NCI-H1694 treated with DMSO at 0.1 percent for 48 hours (cell line): ENCODE measurements at places on chromosomes 13 and 19.

DNA sequence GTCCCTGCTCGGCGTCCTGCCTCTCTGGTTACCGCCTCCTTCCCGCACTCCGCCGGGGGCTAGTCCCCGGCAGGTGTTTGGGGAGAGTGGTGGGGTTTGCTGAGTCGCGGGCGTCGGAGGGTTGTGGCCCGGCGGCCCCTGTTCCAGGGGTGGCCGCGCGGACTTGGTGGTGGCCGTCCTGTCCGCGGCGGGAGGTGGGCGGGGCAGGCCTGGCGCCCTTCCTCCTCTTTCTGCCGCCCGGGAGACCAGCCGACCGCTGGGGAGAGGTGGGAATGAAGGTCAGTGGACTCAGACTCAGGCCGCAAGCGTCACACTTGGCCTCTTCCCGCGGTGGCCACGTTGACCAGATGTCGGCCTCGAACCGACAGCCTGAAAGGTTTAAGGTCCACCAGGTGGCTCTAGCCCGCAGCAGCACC is 61.8 kb downstream of the ZNF723 start:
- no peak for DNase-seq

GRCh38 chr19:34428549-34429285 is 536 bp downstream of the UBA2 start:
- no peak for DNase-seq

DNA sequence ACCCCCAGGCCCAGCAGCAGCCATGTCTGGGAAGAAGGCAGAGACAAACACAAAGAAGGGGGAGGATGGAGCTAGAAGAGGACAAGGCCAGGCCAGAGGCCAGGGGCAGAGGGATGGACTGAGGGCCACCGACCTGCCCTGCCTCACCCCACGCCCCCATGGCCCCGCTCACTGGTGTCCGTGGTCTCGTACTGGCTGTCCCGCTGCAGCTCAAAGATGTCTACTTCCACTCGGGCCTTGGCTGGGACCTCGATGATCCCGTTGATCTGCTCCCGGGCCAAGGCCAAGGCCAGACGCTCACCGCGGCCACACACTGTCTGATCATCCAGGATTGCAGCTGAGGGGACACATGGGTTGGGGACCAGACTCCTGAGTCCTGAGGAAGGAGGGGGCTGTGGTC is 5.0 kb downstream of the GRIK5 start:
- no peak for DNase-seq

- no peak for DNase-seq
Measured at GRCh38 chr19:53553865-53554791, 16.2 kb downstream of the ZNF331 start.

DNA sequence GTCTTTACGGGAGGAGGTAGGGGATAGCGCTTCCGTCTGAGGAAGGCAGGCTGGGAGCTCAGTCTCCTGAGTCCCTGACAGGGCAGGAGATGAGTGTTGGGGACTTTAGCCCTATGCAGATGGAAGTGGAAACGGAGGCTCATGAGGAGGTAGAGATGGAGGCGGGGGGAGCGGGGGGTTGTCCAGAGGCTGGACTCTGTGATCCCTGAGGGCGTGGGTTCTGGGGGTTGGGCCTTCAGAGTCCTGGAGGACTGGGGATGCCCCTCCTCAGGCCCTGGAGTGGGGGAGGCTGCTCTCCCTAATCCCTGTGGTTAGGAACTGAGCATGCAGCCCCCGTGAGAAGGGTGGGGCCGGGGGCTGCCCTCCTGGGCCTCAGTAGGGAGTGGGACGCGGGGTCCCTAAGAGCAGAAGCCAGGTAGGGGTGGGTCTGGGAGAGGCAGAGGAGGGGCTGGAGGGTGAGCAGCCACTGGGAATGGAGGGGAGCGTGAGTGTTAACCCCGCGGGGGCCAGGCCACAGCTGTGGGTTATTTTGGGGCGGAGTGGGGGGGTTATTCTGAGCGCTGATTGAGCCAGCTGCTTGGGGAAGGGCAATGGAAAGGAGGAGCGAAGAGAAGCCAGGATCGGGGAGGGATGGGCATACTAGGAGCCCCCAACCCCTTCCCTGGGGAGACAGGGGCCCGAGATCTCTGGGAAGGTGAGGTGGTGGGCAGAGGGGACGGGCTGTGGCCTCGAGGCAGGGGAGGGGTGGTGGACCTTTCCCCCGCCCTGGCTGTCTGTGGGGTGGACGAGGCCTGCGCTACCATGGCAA is 2.8 kb downstream of the GRIN2D start:
- no peak for DNase-seq

- DNase-seq = no peak
Measured at GRCh38 chr19:6987850-6988249, 33.4 kb downstream of the MBD3L2B start.

GRCh38 chr13:113835461-113836270 is 28.2 kb downstream of the GAS6 start:
- DNase-seq = peak; percentile 90

DNA sequence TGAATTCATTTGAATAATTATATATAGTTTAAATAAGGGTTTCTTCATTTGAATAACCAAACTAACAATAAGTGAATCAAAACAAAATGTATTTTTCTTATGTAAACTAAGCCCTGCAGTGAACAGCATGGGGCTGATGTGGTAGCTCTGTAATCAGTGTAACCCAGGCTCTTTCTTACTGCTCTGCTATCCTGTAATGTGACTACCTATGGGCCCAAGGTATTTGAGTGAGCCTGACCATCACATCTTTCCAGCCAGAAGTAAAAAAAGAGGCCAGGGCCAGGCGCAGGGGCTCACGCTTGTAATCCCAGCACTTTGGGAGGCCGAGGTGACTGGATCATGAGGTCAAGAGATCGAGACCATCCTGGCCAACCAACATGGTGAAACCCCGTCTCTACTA is 494.6 kb downstream of the DCT start:
- no peak for DNase-seq

GRCh38 chr19:31804668-31805067 is 455.4 kb upstream of the TSHZ3 start:
- no peak for DNase-seq

DNA sequence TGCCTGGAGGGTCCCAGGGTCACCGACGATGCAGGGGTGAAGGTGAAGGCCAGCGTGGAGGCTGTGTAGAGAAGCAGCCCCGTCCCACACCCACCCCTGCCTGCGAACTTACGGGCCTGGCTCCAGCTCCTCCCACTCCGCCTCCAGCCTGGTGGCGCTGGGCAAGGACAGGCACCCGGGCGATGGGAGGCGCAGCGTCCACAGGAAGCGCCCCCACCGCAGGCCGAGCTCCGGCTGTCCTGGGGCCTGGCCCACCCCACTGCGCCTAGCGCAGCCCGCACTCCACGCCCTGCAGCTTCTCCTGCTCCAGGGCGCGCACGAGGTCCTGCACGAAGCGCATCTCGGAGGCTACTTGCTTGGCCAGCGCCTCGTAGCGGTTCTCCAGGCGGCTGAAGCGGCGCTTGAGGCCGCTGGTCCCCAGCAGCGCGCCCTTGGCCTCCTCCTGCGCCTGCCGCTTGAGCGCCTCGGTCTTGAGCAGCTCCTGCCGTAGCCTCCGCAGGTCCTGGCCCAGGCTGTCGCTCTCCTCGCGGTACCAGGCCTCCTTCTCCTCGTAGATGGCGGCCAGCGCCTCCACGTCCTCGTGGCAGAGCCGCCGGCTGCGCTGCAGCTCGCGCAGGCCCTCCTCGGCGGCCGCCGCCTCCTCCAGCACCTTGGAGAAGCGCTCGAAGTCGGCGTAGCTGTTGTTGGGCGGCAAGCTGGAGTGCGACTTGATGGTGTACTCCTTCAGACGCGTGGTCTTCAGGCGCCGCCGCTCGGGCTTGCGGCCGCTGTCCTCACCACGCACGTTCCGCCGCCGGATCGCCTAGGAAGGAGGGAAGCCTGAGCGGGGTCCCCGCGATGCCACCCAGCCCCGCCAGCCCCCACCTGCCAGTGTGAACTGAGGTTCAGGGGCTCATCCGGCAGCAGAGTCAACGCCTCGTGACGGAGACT is 11.8 kb downstream of the DAPK3 start:
- no peak for DNase-seq

GRCh38 chr19:19594381-19594780 is 24.1 kb downstream of the PBX4 start:
- DNase-seq = peak; percentile 94

DNA sequence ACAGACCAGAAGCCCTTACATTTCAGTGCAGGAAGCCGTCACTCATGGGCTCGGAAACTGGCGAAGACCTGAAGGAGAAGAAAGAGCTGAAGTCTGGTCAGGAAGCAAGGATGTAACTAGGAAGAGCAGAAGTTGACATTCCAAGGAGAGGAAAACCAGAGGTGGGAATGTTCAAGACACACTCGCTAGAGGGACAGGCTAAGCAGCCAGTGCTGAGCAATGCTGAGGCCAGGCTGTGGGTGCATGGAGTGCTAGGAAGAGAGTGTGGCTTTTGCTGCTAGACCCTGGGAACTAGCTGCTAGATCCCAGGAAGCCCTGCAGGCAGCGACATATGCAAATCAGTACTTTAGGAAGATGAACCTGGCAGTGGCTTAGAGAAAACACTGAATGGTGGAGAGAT is 12.1 kb upstream of the URAD start:
- no peak for DNase-seq

DNA sequence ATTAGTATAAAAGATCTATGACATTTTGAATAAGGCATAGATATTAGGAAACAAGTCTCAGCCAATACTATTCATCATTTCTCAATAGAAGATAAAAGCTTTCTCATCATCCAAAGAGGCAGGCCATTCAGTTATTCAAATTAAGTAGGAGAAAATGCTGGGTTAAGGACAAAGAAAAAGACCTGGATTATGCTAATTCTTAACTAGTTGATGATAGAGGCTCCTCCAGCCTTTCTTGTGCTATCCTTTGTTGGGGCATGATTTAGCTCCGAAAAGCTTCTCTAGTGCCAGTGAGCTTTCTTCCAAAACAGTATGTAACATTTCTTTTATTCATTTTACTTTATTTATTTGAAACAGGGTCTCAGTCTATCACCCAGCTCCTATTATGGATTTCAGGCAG is 223.0 kb downstream of the DCLK1 start:
- no peak for DNase-seq

- DNase-seq = no peak
Measured at GRCh38 chr13:47109028-47109427, 212.2 kb upstream of the HTR2A start.

GRCh38 chr19:48833977-48834376 is 2.3 kb downstream of the HSD17B14 start:
- no peak for DNase-seq

- no peak for DNase-seq
Measured at GRCh38 chr19:42528354-42529247, at the start of gene CEACAM1. TSS of gene CEACAM1 (minus strand) at chr19:42528481. CDS start at chr19:42528374, 107 bp downstream.

DNA sequence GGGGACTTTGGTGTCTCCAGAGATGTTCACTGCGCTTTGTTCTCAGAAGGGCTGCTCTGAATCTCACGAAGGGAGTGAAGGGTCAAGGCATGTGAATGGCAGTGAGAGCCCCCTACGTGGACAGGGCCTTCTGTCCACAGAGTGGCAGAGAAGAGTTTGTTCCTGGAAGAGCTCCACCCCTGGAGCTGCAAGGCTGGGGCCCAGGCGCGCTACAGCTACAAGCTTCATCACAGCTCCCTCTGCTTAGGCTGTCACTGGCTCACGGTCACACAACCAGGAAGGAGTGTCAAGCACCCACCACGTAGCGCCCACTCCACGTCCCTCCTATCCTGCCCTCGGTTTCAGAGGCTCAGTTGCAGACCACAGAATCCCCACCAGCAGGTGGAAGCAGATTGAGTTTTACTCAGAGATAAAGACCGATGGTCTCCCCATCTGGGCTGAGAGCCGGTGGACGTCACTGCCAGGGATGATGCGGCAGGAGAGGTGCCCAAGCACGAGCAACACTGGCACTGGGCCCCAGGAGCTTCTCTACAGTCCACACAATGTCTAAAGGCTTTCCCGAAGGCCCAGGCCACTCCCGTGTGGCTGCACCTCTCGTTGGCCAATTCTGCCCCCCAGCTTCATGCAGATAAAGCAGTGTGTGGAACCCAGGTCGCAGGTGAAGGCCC is 23.0 kb upstream of the TFDP1 start:
- no peak for DNase-seq

DNA sequence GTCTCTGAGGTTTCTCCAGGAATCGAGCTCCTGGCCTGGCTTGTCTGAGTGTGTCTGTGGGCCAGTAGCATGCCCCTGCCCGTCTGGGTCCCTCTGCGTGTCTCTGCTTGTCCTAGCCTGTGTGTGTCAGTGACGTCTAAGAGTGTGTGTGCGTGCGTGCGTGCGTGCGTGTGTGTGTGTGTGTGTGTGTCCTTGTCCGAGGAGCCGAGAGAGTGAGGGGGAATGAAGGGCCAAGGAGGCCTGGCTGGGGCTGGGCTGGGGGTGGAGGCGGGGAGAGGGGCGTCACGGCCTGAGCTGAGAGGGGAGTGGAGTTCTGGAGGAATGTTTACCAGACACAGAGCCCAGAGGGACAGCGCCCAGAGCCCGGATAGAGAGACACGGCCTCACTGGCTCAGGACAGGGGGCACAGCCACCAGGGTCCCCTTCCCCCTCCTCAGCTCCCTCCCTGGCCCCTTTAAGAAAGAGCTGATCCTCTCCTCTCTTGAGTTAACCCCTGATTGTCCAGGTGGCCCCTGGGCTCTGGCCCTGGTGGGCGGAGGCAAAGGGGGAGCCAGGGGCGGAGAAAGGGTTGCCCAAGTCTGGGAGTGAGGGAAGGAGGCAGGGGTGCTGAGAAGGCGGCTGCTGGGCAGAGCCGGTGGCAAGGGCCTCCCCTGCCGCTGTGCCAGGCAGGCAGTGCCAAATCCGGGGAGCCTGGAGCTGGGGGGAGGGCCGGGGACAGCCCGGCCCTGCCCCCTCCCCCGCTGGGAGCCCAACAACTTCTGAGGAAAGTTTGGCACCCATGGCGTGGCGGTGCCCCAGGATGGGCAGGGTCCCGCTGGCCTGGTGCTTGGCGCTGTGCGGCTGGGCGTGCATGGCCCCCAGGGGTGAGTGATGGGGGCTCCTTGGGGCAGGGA is at the start of gene AXL:
AXL (plus strand) TSS at position 609 of the 893 bp plus-strand sequence; CDS start at position 779, 170 bp downstream.
- DNase-seq = no peak

- no peak for DNase-seq
Measured at GRCh38 chr19:55695511-55696290, 20.7 kb downstream of the EPN1 start.

- DNase-seq = no peak
Measured at GRCh38 chr19:40684280-40684679, 6.2 kb downstream of the NUMBL start.

- DNase-seq = no peak
Measured at GRCh38 chr13:36344886-36345437, 1.2 kb downstream of the SPART start.

DNA sequence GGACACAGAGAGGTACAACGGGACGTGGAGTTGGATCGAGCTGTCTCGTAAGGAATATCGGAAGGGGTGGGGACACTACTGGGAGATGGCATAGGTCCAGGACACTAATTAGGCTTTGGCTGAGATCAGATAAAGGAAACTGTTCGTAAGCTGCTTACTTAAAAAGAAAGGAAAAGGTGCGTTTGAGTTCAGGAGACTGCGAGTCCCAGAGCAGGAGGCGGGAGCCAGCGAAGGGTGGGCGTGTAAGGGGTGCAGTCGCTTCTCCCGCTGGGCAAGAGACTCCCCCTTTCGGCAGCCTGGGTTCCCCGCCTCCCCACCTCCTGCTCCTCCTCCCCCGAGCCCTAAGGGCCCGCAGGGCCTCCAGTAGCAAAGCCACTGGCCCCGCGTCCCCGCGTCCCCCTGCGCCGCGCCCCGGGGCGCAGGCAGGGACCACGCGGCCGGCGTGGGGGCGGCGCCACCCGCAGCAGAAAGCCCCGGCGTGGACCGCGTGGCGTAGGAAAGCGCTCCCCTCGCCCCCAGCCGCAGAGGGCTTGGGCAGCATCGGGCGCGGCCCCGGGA is 547 bp downstream of the ABCC4 start:
- DNase-seq = peak; percentile 2
